ENCODE measurements at places on chromosomes 7 and 10. TPM values are rescaled to one million over a fixed set of nuclear protein-coding genes. Genes with fewer than 3 reads are reported as not detected.

The FGL2 gene
- 50.7 TPM for polyA plus RNA-seq

The AQP1 gene
- polyA plus RNA-seq = 39.4 TPM

The GPR22 gene
- polyA plus RNA-seq = 0.43 TPM

The VENTX gene
- polyA plus RNA-seq = 0.33 TPM

The VOPP1 gene
- 61.0 TPM for polyA plus RNA-seq

DNA sequence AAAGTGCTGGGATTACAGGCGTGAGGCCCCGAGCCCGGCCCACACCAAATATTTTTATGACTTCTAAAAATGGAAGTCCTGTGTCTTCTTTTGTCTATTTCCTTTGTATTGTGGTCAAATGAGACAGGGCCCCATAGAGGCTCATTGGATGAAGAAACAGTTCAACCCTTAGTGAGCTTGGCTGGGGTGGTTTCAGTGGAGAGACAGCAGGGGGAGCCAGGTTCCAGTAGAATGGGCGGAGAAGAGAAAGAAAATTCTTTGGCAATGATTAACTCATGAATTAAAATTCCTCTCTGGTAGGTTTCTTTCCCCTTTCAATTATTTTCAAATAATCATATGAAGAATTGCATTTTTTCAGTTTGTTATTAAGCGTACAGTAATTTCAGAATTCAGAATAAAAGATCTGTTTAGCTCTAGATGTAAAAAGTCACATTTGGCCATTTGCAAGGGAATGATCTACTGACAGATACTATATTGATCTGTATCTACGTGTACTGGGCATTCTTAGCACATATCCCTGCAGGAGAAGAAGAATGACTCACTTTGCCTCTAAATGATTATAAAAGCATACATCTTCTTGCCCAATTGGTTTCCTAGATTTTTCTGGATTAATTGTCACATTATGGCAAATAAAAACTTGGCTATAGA, 43.2 kb downstream of the PNLIPRP3 start:
- no peak for DNase-seq

DNA sequence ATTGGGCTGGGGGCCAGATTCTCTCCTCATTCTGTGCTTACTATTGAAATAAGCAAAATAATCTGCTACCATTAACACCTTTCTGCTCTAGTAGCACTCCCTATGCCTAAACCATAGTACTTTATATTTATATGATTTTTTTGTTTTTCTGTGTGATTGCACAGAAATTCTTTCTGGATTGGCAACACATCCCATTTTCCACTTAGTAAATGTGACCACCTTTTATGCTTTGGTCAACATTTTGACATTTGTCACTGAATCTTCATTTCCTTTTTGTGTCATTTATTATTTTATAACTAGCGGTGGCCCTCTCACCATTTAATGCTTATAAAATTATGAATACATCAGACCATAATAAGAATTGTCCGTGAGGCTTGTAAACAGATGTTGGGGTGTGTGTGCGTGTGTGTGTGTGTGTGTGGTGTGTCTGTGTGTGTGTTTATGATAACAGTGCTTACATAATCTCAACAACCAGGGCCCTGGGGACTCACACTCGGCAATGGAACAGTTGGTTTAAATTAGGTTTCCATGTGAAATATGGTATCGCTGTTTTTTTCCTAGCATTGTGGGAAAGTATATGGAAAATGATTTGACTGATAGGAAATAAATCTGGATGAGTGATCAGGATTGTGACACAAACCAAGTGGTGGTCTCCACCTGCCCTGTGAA, 138.9 kb downstream of the NOC3L start:
- DNase-seq = no peak

- DNase-seq = no peak
Measured at GRCh38 chr7:150325110-150325611, 1.8 kb upstream of the ACTR3C start.

GRCh38 chr7:95213148-95213547, 111.2 kb downstream of the PON1 start:
- DNase-seq = no peak

DNA sequence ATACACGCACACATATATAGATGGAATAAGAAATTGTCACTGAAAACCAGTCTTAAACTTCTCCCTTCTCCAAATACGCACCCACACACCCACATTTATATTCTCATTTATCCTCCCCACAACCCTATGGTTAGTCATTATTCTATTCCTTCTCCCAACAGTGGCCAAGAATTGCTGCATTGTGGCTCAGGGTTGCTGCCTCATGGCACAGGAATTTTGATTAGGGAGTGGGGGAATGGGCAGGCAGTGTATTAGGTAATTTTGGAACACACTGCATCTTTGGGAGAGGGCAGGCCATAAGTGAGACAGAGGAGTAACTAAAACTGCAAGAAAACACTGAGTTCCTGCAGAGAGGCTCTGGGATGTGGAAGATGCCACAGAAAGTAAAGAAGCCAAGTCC, 35.7 kb downstream of the NAPEPLD start:
- DNase-seq = no peak

DNA sequence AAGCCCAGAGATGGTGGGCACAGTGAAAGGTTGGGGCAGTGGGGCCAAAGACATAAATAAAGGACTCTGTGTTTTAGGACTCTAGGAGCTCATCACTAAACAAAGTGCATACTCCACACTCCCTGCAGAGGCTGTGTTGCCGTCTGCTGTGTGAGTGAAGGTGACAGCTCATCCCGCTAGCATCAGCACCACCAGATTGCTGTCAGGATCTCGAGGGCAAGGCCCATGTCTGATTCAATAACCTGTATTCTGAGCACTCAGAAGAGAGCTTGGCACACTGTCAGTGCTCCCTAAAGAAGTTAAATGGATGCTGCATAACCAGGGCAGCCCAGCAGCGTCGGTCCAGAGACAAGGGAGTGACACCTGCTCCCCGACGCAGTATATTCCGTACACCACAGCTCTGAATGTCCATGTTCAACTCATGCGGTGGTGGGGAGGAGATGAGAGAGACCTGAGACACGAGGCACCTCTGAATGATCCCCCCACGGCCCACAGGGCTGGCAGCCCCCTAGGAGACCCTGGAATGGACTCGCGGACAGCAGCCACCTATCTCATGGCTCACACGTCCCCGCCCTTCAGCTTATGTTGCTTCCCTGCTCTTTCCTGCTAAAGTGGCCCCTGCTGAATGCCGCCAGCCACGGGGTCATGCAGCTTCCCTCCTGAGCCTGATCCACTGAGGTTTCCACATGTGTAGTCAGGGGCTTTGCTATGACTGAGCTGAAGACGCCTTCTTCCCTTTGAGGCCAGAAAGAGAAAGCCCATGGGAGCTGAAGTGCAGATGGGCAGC, 132.7 kb upstream of the KCNMA1 start:
- no peak for DNase-seq

GRCh38 chr7:2359610-2360009, 5.0 kb downstream of the EIF3B start:
- DNase-seq = no peak
